ENCODE measurements at places on chromosomes 11 and 22.

DNA sequence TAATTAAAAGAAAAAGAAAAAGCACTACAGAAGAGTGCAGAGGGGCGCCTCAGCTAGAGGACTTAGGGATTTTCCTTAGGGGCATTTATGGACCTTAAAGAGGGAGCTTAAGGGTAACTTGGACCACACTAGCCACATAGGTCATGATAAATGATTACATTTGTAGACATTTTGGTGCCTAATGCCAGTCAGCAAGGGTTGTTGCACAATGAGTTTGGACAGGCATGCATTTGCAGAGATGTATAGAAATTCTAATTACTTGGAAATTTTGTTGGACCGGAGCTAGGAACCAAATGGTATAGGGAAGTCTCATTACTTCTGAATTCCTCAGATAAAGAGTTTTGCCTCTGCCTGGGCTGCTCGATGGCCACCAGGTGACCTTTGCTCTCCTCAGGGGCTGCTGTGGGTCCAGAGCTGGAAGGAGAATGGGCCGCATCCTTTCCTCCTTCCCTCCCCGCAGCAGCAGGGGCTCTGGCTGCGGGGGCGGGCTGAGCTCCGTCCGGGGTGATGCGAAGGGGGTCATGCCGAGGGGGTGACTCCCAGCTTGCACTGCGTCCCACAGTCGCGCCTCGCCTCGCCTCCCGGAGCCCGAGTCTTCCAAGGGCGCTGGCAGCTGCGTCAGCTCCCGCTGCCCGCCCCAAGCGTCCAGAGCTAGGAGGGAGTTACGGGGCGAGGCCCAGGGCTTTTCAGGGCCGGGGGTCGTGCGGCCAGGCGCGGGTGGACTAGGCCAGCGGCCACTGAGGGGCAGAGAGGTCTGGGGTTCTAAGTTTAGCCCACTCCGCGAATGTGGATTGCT, 20.3 kb upstream of the MALAT1 start:
- no peak for DNase-seq

DNA sequence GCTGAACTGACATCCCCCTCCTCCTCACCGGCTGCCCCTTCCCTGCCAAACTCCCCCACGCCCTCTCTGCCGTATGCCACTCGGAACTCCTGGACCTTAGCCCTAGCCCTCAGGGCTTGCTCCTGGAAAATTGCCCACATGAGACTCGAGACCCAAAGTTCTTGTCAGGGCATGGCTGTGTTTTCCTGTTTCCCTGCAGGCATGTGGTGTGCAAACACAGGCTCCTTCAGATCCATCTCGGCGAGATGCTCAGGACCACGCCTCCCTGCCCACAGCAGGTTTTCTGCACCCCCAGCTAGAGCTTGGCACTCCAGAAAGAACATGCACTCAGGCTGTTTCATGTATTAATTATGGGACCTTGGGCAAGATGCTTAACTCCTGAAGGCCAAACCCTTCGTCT, 1480.4 kb downstream of the BRD1 start:
- no peak for DNase-seq

DNA sequence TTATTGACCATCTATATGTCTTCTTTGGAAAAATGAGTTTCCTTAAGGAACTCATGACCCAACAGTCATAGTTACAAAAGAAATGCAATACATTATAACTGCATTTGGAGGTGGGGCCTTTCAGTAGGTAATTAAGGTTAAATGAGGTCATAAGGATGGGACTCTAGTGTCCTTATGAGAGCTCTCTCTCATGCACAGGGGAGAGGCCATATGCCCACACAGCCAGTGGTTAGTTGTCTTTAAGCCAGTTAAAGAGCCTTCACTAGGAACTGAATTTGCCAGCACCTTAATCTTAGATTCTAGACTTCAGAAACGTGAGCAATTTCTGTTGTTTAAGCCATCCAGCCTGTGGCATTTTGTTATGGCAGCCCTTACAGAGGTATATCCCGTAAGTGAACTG, 27.3 kb downstream of the INTS4 start:
- no peak for DNase-seq

DNA sequence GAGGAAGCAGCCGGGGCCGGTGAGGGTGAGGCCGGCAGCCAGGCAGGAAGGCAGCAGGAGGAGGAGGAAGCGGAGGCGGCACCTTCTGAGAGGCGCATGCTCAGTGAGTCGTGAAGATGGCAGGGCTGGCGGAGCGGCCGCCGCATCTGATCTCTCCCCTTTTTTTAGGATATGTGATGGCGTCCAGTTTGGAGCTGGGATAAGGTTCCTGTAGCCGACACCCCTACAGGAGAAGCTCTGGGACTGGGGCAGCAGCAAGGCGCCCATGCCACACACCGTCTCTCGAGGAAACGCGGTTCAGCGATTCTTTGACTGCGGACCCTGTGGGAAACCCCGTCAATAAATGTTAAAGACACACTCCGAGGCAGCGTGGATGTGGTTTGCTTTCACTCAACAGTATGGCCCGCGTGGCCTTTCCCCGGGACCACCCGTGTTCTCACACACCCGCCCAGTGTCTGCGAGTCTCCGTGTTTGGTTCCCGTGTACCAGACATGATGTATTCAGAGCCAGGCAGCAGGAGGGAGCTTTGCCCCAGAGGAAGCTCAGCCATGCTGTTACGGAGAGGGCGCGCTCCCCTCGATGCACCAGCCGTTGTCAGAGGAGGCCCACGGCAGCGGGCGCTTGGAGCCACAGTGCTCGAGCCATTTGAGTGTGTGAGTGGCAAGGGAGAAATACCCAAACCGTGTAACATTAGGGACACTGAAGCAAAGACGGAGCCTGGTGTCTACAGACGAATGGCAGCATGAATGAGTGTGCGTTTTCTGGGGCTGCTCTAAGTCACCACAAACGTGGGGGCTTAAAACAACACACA, 27.7 kb upstream of the PARVB start:
- DNase-seq: no peak

- no peak for DNase-seq
Observed at GRCh38 chr11:95145430-95146060, 55.9 kb downstream of the ENDOD1 start.

- DNase-seq: no peak
Observed at GRCh38 chr22:42544686-42545085, 9.1 kb upstream of the SERHL2 start.

- DNase-seq: no peak
Observed at GRCh38 chr11:133966921-133967598, 10.3 kb upstream of the IGSF9B start.

DNA sequence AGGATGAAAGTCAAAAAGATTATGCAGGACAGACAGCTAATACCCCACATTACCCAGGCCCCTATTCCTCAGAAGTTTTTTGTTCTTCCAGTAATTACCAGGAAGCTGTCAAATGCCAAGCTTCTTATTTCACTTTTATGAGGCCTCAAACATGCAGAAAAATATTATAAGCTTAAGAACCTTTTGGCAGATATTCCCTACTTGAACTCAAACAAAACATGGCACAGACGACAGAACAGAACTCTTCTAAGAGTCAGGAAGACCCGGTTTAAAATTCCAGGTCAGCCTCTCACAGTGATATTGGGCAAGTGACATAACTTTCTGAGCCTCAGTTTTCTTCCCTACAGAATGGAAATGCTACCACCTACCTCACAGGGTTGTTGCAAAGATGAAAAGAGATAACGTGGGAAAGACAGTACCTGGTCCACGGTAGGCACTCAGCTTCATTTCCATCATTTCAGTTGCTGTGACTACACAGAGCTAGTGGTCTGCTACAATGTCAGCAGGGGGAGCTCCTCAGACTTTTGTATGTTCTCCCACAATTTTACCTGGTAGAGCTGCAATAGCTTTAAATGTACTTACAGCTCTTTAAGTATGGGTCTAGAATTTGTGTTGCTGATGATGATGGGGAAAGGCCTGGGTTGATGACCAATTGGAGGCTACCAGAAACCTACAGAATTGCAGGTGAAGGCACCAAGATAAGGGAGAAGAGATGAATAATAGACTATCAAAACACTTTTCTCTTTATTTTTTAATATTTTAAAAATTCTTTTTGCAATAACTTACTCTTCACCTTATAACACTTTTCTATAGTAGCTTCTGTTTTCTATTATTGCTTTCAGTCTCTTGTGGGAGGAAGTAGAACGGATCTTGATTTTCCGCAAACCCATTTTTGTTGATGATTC, 98.3 kb upstream of the CHRM4 start:
- no peak for DNase-seq

DNA sequence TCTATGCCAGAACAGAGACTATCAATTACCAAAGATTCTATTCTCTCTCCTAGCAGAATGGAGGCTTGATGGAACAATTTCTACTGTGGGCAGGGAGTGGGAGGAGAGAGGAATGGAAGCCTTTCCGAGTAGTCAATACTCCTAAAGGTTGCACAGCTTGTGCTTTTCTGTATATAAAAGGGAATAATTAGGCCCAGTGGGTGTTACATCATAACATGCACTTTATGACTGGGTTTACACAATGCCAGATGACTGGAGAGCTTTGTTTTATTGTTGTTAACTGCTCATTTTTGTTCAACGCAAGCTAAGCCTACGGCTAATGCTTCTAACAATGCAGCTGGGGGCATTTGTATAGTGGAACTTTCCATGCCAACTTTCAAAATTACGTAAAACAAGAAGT, 2237.9 kb upstream of the RAG2 start:
- DNase-seq: no peak
